HFFc6 (cell line): ENCODE measurements at places on chromosomes 11 and 22. TPM values are rescaled to one million over a fixed set of nuclear protein-coding genes. Genes with fewer than 3 reads are reported as not detected.

DNA sequence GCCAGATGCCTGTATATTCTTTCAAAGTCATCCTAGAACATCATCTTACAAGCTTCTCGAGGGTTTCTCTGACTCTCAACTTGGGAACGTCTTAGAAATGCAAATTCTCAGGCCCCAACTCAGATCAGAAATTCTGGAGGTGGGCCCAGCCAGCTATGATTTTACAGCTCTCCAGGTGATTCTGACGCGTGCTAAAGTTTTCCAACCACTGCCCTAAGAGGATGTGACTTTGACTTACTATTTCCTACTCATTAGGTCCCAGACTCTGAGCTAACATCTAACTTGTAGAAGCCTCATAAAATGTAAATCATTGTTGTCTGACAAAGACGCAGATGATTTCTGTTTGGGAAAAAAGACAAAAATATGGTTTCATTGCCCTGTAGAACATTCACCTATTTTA is 61.1 kb downstream of the IRAG1 start:
- H3K27ac ChIP-seq: no peak overlapping the region
- H3K27me3 ChIP-seq: 0 out of 2 replicates have a peak, but pooled peaks cover 2% of the 10 kb centered on the region
- no peaks in the 10 kb centered on the region for H3K4me1 ChIP-seq
- peaks cover 22% of the 10 kb centered on the region for H3K36me3 ChIP-seq
- no peak overlapping the region for H3K4me3 ChIP-seq

DNA sequence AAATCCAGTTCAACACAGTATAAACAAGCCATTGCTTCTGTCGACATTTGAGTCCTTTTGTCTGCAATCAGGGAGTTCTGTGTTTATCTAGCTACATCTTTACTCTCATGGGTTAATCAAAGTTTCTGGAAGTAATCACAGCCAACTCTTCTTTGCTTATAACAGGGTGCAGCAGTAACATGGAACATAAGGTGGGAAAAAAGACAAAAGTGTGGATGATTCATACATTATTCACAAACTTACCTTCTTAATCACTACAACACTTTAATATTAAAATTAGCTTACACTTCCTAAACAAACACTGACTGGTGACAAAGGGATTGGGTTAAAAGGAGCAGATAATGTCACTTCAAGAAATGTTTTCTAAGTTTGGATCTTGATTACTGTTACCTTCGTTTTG is 44.7 kb downstream of the SNX19 start:
- H3K27ac ChIP-seq: no peak overlapping the region
- DNase-seq: no peak
- peaks cover 33% of the 10 kb centered on the region for H3K36me3 ChIP-seq
- no peak overlapping the region for H3K4me3 ChIP-seq
- peaks cover 3% of the 10 kb centered on the region; the same call in 1 of the 2 replicates for H3K27me3 ChIP-seq

GRCh38 chr22:26235792-26236487 is 66.7 kb downstream of the SEZ6L start:
- H3K4me1 ChIP-seq: no peaks in the 10 kb centered on the region
- H3K4me3 ChIP-seq: no peak overlapping the region
- H3K27ac ChIP-seq: no peak overlapping the region
- H3K36me3 ChIP-seq: no peaks in the 10 kb centered on the region

GRCh38 chr11:58958500-58958899 is 19.2 kb downstream of the GLYATL1 start:
- H3K27me3 ChIP-seq: peaks cover 12% of the 10 kb centered on the region
- H3K4me3 ChIP-seq: no peak overlapping the region
- H3K36me3 ChIP-seq: no peaks in the 10 kb centered on the region
- no peak for DNase-seq
- no peak overlapping the region for H3K27ac ChIP-seq

Gene BRSK2
- 0.27 to 0.56 TPM (median 0.33 TPM) in 3 replicates for total RNA-seq

DNA sequence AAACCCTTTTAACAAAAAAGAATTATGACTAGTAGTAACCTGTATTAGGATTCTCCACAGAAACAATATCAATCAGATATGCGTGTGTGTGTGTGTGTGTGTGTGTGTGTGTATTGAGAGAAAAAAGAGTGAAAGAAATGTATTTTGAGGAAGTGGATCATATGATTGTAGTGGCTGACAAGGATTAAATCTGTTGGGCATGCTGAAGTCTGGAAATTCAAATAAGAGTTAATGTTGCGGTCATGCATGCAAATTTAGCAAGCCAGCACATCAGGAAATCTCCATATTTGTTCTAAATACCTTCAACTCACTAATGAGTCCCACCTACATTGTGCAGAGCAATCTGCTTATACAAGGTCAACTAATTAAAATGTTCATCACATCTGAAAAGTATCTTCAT is 46.8 kb upstream of the IGLL5 start:
- H3K4me3 ChIP-seq: no peak overlapping the region
- H3K27me3 ChIP-seq: peaks cover 12% of the 10 kb centered on the region
- DNase-seq: no peak
- no peaks in the 10 kb centered on the region for H3K4me1 ChIP-seq
- no peak overlapping the region for H3K27ac ChIP-seq
- no peaks in the 10 kb centered on the region for H3K36me3 ChIP-seq

- peaks cover 56% of the 10 kb centered on the region for H3K36me3 ChIP-seq
- H3K27ac ChIP-seq: peak overlapping the region; percentile 89
- peak overlapping the region; percentile 58 for H3K4me3 ChIP-seq
Observed at GRCh38 chr11:128492903-128493569, 94.3 kb downstream of the ETS1 start.

GRCh38 chr22:25030636-25031035 is 78.1 kb downstream of the KIAA1671 start:
- peaks cover 16% of the 10 kb centered on the region for H3K4me1 ChIP-seq
- DNase-seq: no peak
- no peak overlapping the region for H3K4me3 ChIP-seq
- H3K36me3 ChIP-seq: peaks cover 5% of the 10 kb centered on the region; the same call in 1 of the 2 replicates
- H3K27me3 ChIP-seq: no peaks in the 10 kb centered on the region; the same call in 1 of the 2 replicates

Gene CBLIF
- not detected in 3 replicates for total RNA-seq

GRCh38 chr11:104327861-104328511 is 164.0 kb upstream of the PDGFD start:
- H3K36me3 ChIP-seq: no peaks in the 10 kb centered on the region
- no peaks in the 10 kb centered on the region for H3K27me3 ChIP-seq
- no peak overlapping the region for H3K27ac ChIP-seq
- no peak for DNase-seq
- no peaks in the 10 kb centered on the region for H3K4me1 ChIP-seq
- no peak overlapping the region for H3K4me3 ChIP-seq

GRCh38 chr22:19982991-19983578 is 33.5 kb downstream of the ARVCF start:
- no peak for DNase-seq
- no peak overlapping the region; the same call in 1 of the 2 replicates for H3K27ac ChIP-seq
- H3K27me3 ChIP-seq: peaks cover 4% of the 10 kb centered on the region; the same call in 1 of the 2 replicates
- peaks cover 16% of the 10 kb centered on the region for H3K4me1 ChIP-seq
- no peak overlapping the region for H3K4me3 ChIP-seq
- no peaks in the 10 kb centered on the region for H3K36me3 ChIP-seq

GRCh38 chr22:31929167-31929930 is 15.0 kb upstream of the YWHAH start:
- no peak for DNase-seq
- peaks cover 8% of the 10 kb centered on the region for H3K27me3 ChIP-seq
- no peaks in the 10 kb centered on the region; the same call in 1 of the 2 replicates for H3K36me3 ChIP-seq

DNA sequence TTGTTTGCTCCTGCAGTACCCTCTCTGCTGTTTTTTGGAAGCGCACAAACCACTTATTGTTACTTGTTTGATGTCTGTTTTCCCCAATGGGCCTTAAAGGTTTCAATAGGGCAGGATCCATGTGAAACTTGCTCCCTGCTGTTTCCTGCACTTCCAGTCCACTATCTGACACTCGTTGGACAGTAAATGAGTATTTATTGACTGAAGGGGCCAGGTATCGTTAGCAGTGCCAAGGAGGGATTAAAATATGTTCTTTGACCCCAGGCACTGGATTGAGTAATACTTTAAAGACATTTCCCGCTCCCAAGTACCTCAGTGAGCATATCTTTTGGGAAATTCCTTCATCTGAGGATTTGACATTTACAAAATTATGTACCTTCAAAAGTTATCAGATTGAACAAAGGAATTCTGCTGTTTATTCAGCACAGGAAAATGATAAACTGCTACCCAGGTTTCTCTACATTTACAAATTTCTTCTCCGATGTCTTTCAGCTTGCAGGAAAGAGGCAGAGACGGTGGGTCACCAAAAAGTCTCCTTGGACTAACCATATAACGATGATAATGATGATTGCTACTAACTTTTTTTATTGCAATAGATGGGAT is 23.3 kb upstream of the OR9Q2 start:
- H3K4me3 ChIP-seq: no peak overlapping the region
- no peaks in the 10 kb centered on the region for H3K36me3 ChIP-seq
- no peak overlapping the region for H3K27ac ChIP-seq

Gene SERPIND1
- total RNA-seq: 0.07 TPM in 1 of 3 replicates, not detected in the others

- no peaks in the 10 kb centered on the region for H3K36me3 ChIP-seq
- H3K27me3 ChIP-seq: peaks cover 1% of the 10 kb centered on the region; the same call in 1 of the 2 replicates
- H3K27ac ChIP-seq: peak overlapping the region; percentile 99; the same call in 1 of the 2 replicates
- DNase-seq: no peak
- H3K4me1 ChIP-seq: peaks cover 70% of the 10 kb centered on the region
Observed at GRCh38 chr11:120182790-120183491, 27.9 kb upstream of the OAF start.

DNA sequence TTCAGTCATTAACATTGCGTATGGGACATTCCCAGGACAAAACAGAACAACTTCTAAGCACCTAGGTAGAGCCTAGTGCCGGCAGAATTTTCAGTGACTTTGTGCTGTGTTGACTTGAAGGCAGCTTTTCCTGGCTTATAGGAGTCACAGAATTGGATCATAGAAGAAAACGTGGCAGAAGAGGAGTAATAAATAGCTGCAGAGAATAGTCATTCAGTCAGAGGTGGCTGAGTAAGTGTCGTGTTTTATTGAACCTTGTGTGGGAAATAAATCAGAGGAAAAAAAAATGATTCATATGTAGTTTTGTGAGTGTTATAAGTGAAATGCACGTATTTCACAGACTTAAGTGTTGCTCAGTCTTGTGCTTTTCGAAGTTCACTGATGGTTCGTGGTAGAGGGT is 2.1 kb downstream of the BARX2 start:
- no peak for DNase-seq
- H3K27me3 ChIP-seq: peaks cover 65% of the 10 kb centered on the region
- H3K27ac ChIP-seq: no peak overlapping the region
- peaks cover 9% of the 10 kb centered on the region for H3K4me1 ChIP-seq
- no peaks in the 10 kb centered on the region; the same call in 1 of the 2 replicates for H3K36me3 ChIP-seq

DNA sequence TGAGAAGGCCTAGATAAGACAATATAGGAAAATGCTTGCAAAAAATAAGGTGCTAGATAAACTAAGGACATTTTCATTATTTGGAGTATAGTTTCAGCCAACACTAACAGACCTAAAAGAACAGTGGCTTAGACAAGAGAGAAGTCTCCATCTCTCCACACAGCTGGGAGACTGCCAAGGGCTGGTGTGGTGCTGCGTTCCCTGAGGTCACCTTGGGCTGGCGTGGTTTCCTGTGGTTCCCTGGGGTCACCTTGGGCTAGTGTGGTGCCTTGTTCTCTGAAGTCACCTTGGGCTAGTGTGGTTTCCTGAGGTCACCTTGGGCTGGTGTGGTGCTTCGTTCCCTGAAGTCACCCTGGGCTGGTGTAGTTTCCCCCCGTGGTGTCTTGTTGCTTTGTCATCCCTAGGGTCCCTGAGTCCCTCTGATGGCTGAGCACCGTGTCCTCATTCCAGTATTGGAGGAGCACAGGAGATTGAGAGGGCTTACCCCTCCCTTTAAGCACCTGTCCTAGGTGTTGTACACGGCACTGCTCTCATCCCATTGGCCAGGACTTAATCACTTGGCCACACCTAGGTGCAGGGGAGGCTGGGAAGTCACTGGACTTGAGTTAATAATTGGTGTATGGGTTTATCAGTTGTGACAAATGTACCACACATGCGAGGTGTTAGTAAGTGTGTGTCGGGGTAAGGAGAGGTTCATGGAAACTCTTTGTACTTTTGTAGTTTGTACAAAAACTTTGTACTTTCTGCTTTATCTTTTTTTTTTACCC is 14.9 kb downstream of the SAMM50 start:
- DNase-seq: no peak
- no peak overlapping the region for H3K4me3 ChIP-seq
- peaks cover 24% of the 10 kb centered on the region for H3K36me3 ChIP-seq
- no peaks in the 10 kb centered on the region; the same call in 1 of the 2 replicates for H3K27me3 ChIP-seq
- no peaks in the 10 kb centered on the region for H3K4me1 ChIP-seq

DNA sequence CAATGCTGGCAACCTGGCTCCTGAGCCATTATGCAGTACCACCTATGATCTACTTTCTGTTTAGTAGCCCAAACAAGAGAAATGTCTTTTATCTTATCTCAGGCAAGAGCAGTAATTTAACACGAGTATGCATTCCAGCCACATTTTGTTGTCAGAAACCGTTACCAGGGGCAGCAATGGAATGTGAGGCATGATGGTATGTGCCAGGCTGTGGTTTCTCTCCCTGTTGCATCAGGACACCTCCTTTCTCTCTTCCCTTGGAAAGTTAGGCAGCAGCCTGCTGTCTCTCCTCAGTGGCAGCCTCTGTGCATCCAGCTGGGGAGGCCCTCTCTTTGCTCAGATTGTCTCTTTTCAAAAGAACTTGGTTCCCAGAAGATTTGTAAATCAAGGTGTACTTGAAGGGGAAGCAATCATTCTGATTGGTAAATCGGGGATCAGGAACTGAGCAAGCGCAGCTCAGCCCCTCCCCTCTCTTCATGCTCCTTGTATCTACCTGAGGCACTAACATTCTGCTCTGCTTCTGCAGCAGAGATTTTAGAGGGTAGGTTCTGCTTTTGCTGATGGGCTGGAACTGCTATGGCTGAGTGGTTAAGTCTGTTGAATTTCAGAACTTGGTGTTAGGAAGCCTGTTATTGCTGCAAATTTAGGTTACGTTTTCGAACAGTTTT is 229.2 kb downstream of the ADAMTS15 start:
- DNase-seq: peak; percentile 89
- peaks cover 60% of the 10 kb centered on the region for H3K4me1 ChIP-seq
- H3K27ac ChIP-seq: peak overlapping the region; percentile 81
- peak overlapping the region; percentile 56 for H3K4me3 ChIP-seq
- H3K27me3 ChIP-seq: peaks cover 2% of the 10 kb centered on the region; the same call in 1 of the 2 replicates

Gene CDC42BPG
- total RNA-seq: 0.02 to 0.06 TPM (median 0.02 TPM) in 3 replicates

DNA sequence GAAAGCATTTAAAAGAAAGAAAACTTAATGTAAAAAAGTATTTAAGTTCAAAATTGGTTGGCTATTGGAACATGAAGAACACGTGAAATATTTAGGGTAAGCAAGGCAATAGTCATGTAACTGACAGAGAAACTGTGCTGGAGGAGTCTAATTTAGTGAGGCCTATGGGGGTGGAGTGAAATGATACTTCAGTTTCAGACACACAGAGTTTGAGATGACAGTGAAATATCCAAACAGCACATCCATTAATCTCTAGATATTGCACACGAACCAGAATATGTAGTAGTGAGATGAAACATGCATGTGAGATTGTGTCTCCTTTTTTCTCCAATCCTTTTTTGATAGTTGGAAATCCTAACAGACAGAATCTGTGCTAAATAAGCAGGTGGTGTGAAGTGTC is 739.0 kb downstream of the CNTN5 start:
- H3K4me1 ChIP-seq: no peaks in the 10 kb centered on the region
- DNase-seq: no peak
- no peak overlapping the region for H3K4me3 ChIP-seq
- H3K27me3 ChIP-seq: no peaks in the 10 kb centered on the region
- no peaks in the 10 kb centered on the region for H3K36me3 ChIP-seq

DNA sequence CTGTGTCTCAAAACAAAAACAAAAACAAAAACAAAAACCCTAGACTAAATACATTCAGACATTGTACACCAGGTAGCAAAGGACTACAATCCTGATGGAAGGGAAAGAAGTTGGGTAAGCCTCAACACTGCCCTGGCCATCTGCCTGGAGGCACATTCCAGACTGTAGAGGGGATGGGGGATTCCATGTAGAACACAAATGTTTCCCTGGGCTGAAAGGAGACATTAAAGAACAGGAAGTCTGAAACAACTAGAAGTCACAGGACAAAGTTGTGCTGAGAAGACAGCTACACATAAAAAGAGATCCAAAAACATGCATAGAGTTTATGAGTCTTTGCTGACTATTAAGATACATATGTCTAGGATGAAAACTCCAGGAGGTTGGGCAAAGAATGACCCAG is 83.9 kb downstream of the RRAS2 start:
- peaks cover 19% of the 10 kb centered on the region for H3K27me3 ChIP-seq
- peak overlapping the region; percentile 42 for H3K27ac ChIP-seq
- H3K4me1 ChIP-seq: peaks cover 45% of the 10 kb centered on the region
- peak overlapping the region; percentile 14; the same call in 1 of the 2 replicates for H3K4me3 ChIP-seq
- no peak for DNase-seq
